Glutamatergic neuron (in vitro differentiated cells): ENCODE measurements at places on chromosomes 16 and 17. TPM values are rescaled to one million over a fixed set of nuclear protein-coding genes. Genes with fewer than 3 reads are reported as not detected.

Gene PMFBP1
- total RNA-seq: 13.1 TPM

Gene GOSR1
- total RNA-seq: 46.1 TPM

Gene ASIC2
- 0.74 TPM for total RNA-seq

Gene CEMP1
- total RNA-seq: not detected

Gene FGF11
- 4.8 TPM for total RNA-seq

Gene C16orf92
- not detected for total RNA-seq

Gene SLC47A2
- not detected for total RNA-seq

Gene DPH1
- total RNA-seq: 36.4 TPM

Gene TMEM235
- not detected for total RNA-seq

Gene SSTR5
- total RNA-seq: 1.3 TPM

Gene YBX2
- total RNA-seq: 1.3 TPM

Gene ASB16
- not detected for total RNA-seq

Gene HSPB9
- total RNA-seq: 0.44 TPM

Gene NPIPA8
- not detected for total RNA-seq

Gene AKTIP
- total RNA-seq: 30.0 TPM

Gene SPATA2L
- total RNA-seq: 18.6 TPM

Gene TMEM256
- total RNA-seq: 51.6 TPM

Gene RPA1
- 43.4 TPM for total RNA-seq

Gene ERN2
- total RNA-seq: 0.64 TPM

Gene SLC22A31
- 3.9 TPM for total RNA-seq

Gene MPO
- total RNA-seq: not detected

Gene PIK3R6
- total RNA-seq: not detected

Gene LRRC75A
- 7.3 TPM for total RNA-seq

Gene EPX
- total RNA-seq: not detected

Gene ESRP2
- total RNA-seq: not detected

Gene CLEC18C
- 0.66 TPM for total RNA-seq

Gene P2RX1
- 2.1 TPM for total RNA-seq

Gene TBC1D3I
- 3.0 TPM for total RNA-seq

Gene HOXB6
- not detected for total RNA-seq

Gene FOXO3B
- 31.4 TPM for total RNA-seq

Gene EVPLL
- not detected for total RNA-seq

Gene SEPTIN12
- total RNA-seq: 0.96 TPM

Gene CDH11
- total RNA-seq: 2.6 TPM

Gene ZNF385C
- 1.5 TPM for total RNA-seq

Gene KRT12
- total RNA-seq: not detected

Gene SLFN14
- not detected for total RNA-seq

Gene TPSG1
- not detected for total RNA-seq

Gene KRTAP4-4
- total RNA-seq: not detected
